Sciatic nerve (tissue), 2 donors: ENCODE measurements at places on chromosomes 12 and 14.

DNA sequence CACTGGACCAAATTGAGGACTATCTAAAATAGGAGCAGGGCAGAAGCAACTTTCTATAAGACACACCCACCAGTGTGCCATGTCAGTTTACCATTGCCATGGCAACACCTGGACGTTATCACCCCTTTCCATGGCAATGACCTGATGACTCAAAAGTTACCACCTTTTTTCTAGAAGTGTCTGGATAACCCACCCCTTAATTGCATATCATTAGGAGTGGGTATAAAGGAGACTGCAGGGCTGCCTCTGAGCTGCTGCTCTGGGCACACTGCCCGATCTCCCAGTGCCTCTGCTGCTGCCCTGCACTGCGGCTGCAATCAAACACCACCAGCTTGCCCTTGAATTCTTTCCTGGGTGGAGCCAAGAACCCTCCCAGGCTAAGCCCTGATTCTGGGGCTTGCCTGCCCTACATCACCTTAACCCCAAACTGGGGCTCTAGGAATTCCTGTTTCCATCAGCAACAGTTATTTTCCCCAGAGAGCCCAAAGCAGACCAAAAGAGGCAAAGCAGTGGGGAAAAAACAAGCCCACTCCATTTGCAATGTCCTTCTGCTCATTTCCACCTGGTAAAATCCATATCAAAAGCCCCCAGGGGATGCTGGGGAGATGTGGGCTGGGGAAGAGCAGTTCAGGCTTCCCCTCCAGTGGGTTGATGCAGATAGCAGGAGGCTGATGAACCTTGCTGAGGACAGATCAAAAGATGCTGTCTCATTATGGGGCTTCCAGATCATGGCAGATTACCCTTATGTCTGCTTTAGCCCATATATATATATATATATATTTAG lies 129.5 kb upstream of the NCOR2 start:
- no peak for DNase-seq

DNA sequence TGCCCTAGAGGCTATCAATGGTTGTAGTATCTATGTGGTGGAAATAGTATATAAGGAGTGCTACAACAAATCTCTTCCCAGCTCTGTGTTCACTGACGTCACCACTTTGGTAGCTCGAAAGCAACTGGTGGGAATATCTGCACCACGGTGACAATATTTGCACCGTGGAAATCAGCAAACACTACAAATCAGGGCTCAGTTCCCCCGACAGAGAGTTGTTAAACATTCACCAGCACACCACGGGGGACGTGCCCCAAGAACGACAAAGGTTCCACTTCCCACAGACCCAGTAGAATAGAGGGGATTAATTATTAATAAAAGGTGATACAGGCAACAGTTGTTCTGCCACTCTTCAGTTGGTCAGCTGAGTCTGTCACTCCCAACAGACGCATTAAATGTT lies 98.4 kb downstream of the CCDC60 start:
- DNase-seq: no peak

DNA sequence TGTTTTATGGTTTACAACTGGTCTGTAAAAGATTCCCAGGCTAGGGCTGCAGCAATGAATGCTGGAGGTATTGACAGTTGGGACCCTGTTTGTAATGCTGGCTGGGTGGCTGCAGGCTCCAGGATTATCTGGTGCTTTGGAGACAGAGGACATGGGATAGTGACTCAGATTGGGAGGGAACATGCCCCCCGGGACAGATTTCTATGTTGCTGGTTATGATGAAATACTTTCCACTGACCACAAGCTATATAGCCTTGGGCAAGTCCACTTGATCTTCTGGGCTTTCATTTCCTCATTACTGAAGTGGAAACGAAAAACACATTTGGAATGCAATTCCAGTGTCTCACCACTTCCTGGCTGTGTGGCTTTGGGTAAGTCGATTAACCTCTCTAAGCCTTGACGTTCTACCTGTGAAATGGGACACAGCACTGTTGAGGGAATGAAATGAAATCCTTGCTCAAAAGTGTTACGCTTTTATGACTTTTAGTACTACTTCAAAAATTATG lies 6.3 kb upstream of the TPCN1 start:
- peak; percentile 78 for DNase-seq

- no peak for DNase-seq
Observed at GRCh38 chr12:13740149-13740545, 241.3 kb downstream of the GRIN2B start.

- DNase-seq: no peak
Observed at GRCh38 chr12:24584032-24584675, 364.7 kb downstream of the BCAT1 start.
